ENCODE measurements at places on chromosomes 2 and 18. TPM values are rescaled to one million over a fixed set of nuclear protein-coding genes. Genes with fewer than 3 reads are reported as not detected.

Gene ATP6V1B1
- not detected for total RNA-seq

Gene UGT1A3
- not detected for total RNA-seq

Gene TBR1
- 0.13 TPM for total RNA-seq

Gene ST8SIA5
- not detected for total RNA-seq

Gene TXNL1
- 88.8 TPM for total RNA-seq

Gene TMEM200C
- total RNA-seq: not detected

Gene GDF7
- 0.33 TPM for total RNA-seq

Gene TYMS
- 59.2 TPM for total RNA-seq

Gene SPDYA
- 0.19 TPM for total RNA-seq

Gene ANKRD53
- 0.03 TPM for total RNA-seq

Gene VWC2L
- not detected for total RNA-seq

Gene WIPF1
- total RNA-seq: 10.3 TPM

Gene TMEM247
- total RNA-seq: not detected

Gene TUBA4B
- not detected for total RNA-seq

Data from HT1080 (cell line).